ENCODE measurements at places on chromosomes 4 and X. TPM values are rescaled to one million over a fixed set of nuclear protein-coding genes. Genes with fewer than 3 reads are reported as not detected.

The GPC3 gene
- total RNA-seq: 0.82 TPM

The INTU gene
- total RNA-seq: 0.15 TPM

The PLK4 gene
- total RNA-seq: 34.7 TPM

The NKX3-2 gene
- total RNA-seq: not detected

The C4orf51 gene
- not detected for total RNA-seq

The GPR173 gene
- 0.10 TPM for total RNA-seq

The NLGN4X gene
- 0.21 TPM for total RNA-seq

The AFF2 gene
- total RNA-seq: not detected

GRCh38 chr4:110480031-110480549 lies 4.1 kb downstream of the ENPEP start:
- peaks cover 13% of the 10 kb centered on the region for H3K4me1 ChIP-seq
- H3K4me3 ChIP-seq: no peak overlapping the region
- H3K36me3 ChIP-seq: no peaks in the 10 kb centered on the region
- H3K27ac ChIP-seq: no peak overlapping the region
- no peak for DNase-seq

GRCh38 chr4:101156619-101157310 lies 190.6 kb downstream of the PPP3CA start:
- no peaks in the 10 kb centered on the region for H3K36me3 ChIP-seq
- no peak overlapping the region for H3K27ac ChIP-seq
- no peak for DNase-seq
- no peak overlapping the region for H3K4me3 ChIP-seq

DNA sequence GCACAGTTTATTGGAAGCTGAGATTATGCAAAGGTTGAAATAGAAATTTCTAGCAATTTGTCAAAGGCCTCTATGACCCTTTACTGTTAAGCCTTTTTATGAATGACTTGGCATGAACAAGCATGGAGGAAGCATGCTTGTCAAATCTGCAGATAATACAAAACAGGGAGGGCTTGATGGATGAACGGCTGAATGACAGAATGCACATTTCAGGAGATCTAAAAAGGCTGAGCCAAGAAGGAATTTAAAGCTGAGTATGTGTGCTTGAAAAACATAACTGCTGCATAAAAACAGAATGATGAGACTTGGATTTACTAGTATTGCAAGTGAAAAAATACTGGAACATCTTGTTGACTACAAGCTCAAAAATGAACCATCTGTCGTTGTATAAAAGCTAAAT lies 29.0 kb upstream of the UBE2K start:
- H3K36me3 ChIP-seq: no peaks in the 10 kb centered on the region
- H3K4me3 ChIP-seq: no peak overlapping the region
- no peaks in the 10 kb centered on the region for H3K27me3 ChIP-seq
- H3K27ac ChIP-seq: no peak overlapping the region

GRCh38 chr4:168900080-168900479 lies 110.0 kb downstream of the CBR4 start:
- no peaks in the 10 kb centered on the region for H3K36me3 ChIP-seq
- H3K4me3 ChIP-seq: no peak overlapping the region
- H3K4me1 ChIP-seq: no peaks in the 10 kb centered on the region

DNA sequence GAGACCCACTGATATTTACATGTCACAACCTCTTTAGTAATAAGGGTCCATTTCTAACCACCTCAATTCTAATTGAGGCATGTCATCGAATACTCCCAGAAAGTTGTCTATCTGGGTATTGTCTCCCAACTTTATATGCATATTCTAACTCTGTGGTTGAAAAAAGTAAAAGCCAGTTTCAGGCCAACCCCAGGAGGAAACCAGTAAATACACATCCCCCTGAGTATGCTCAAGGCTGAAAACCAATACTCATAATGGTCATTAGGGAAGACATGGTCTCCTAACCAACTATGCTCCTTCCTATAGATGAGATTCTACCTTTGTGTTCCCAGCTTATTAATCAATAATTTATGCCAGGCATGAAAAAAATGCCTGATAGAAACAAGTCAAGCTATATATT lies 96.6 kb downstream of the SH3KBP1 start:
- no peaks in the 10 kb centered on the region for H3K36me3 ChIP-seq
- no peak for DNase-seq
- no peak overlapping the region for H3K4me3 ChIP-seq
- no peaks in the 10 kb centered on the region for H3K27me3 ChIP-seq
- peaks cover 17% of the 10 kb centered on the region for H3K4me1 ChIP-seq

DNA sequence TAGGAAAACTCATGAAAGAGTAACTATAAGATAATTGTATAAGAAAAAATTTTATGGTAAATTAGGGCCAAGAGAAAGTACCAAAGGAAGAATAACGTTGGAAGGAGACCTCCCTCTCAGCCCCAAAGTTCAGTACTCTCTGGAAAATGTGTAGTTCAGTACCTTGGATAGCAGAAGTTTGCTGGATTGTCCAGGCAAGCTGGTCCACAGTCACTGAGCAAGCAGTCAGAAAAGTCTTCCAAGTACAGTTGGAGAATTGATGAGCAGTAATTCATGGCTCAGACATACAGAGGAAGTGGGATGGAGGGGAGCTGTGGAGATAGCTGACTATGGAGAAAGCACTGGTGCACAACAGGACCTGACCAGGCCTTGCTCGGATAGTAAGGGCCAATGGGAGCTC lies 598.2 kb upstream of the NDST4 start:
- H3K27ac ChIP-seq: no peak overlapping the region
- H3K4me3 ChIP-seq: no peak overlapping the region
- no peak for DNase-seq
- no peaks in the 10 kb centered on the region for H3K36me3 ChIP-seq
- no peaks in the 10 kb centered on the region for H3K4me1 ChIP-seq

DNA sequence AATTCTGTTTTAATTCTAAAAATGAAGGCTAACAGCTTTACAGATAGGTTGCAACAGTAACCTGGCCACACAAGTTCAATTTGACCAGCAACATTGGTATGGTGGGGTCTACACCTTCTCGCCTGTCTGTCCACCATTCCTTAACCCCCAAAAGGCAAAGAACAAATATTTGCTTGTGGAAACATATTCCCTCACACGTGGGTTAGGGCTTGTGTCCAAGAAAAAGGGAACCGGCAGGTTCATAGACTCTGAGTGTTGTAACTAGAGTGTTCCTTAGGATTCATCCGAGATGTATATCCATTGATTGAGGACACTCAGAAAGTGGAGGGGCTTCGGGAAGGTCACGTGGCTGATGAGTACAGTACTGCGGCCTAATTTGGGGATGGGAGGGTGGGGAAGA lies 54.1 kb downstream of the C4orf51 start:
- H3K27me3 ChIP-seq: no peaks in the 10 kb centered on the region
- DNase-seq: no peak
- no peaks in the 10 kb centered on the region for H3K36me3 ChIP-seq

GRCh38 chrX:68647156-68647957 lies at the start of gene STARD8:
Gene STARD8, plus strand, starts transcription at chrX:68647666. Its CDS starts 217 bp downstream, at chrX:68647883.
- no peaks in the 10 kb centered on the region for H3K4me1 ChIP-seq
- H3K27me3 ChIP-seq: no peaks in the 10 kb centered on the region
- H3K4me3 ChIP-seq: no peak within 1 kb of the TSS
- H3K27ac ChIP-seq: no peak within 1 kb of the TSS

GRCh38 chrX:2767631-2768455 lies 16.0 kb downstream of the XG start:
- H3K4me1 ChIP-seq: no peaks in the 10 kb centered on the region
- H3K27me3 ChIP-seq: no peaks in the 10 kb centered on the region
- no peak overlapping the region for H3K4me3 ChIP-seq
- DNase-seq: no peak

- no peak overlapping the region for H3K27ac ChIP-seq
- H3K27me3 ChIP-seq: no peaks in the 10 kb centered on the region
- no peaks in the 10 kb centered on the region for H3K4me1 ChIP-seq
Measured at GRCh38 chrX:9871701-9872268, 85.6 kb downstream of the SHROOM2 start.

GRCh38 chr4:85966373-85966772 lies 393.5 kb downstream of the MAPK10 start:
- no peak overlapping the region for H3K27ac ChIP-seq
- H3K4me1 ChIP-seq: no peaks in the 10 kb centered on the region
- H3K4me3 ChIP-seq: no peak overlapping the region
- no peak for DNase-seq
- no peaks in the 10 kb centered on the region for H3K36me3 ChIP-seq
- H3K27me3 ChIP-seq: no peaks in the 10 kb centered on the region

DNA sequence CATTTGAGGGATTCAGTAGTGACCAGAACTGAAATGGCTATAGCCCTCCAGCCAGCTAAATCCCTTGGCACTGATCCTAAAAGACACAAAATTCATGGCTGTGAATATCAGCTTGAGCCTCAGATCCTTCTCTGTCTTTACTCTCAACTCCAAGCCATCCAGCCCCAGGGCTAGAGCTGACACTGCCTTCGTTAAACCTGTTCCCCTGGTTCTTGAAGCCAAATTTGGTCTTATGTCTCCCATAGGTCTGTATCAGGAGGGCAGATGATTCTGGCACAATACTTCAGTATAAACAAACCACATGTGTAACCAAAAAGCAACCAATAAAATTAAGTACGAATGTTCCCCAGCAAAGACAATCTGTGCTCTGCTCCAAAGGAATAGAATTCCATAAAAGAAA lies 78.0 kb downstream of the ANOS1 start:
- H3K4me3 ChIP-seq: no peak overlapping the region
- no peak for DNase-seq
- H3K4me1 ChIP-seq: no peaks in the 10 kb centered on the region
- no peak overlapping the region for H3K27ac ChIP-seq
- no peaks in the 10 kb centered on the region for H3K36me3 ChIP-seq
- no peaks in the 10 kb centered on the region for H3K27me3 ChIP-seq

- H3K27me3 ChIP-seq: no peaks in the 10 kb centered on the region
- H3K36me3 ChIP-seq: no peaks in the 10 kb centered on the region
- H3K27ac ChIP-seq: no peak overlapping the region
- no peaks in the 10 kb centered on the region for H3K4me1 ChIP-seq
- H3K4me3 ChIP-seq: no peak overlapping the region
- no peak for DNase-seq
Measured at GRCh38 chr4:8817813-8818062, 53.9 kb downstream of the HMX1 start.

GRCh38 chrX:39440799-39441284 lies 639.6 kb downstream of the MID1IP1 start:
- H3K27me3 ChIP-seq: no peaks in the 10 kb centered on the region
- H3K36me3 ChIP-seq: no peaks in the 10 kb centered on the region
- no peak for DNase-seq
- H3K4me1 ChIP-seq: peaks cover 16% of the 10 kb centered on the region

DNA sequence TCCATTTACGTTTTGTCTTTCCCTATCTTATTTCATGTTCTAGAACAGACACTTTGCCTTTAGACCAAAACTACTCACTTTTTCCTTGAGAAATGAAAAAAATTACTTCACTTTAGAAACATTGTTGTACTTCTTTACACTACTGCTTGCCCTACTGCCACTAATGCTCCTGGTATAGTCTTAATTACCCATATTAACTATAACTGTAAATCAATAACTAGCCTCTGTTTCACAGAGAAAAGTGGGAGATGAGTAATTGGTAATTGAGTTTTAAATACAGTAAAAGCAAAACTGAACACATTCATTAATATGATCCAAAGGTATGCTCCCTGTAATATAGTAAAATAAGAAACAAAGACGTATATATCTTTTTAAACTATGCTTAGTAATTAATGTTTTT lies 111.1 kb upstream of the JADE1 start:
- H3K27me3 ChIP-seq: no peaks in the 10 kb centered on the region
- H3K27ac ChIP-seq: no peak overlapping the region
- DNase-seq: no peak
- H3K36me3 ChIP-seq: no peaks in the 10 kb centered on the region
- H3K4me3 ChIP-seq: no peak overlapping the region
- H3K4me1 ChIP-seq: no peaks in the 10 kb centered on the region

DNA sequence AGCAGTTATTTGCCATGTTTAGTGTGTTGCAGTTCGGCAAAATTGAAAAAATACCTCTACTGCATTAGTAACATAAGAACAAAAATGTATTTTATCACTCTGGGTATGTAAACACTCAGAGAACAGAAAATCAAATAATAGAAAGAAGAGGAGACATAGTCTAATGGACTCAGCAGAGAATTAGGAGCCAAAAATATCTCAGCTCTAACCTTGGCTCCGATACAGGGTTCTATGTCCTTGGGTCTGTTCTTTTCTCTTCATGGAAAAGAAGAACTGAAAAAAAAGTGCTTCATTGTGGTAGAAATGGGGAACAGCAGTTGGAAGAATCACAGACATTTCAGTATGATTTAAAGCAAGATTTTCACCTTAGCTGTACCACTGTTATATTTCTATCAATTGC lies 240.5 kb upstream of the CXXC4 start:
- no peak overlapping the region for H3K27ac ChIP-seq
- no peaks in the 10 kb centered on the region for H3K27me3 ChIP-seq
- no peak overlapping the region for H3K4me3 ChIP-seq
- H3K4me1 ChIP-seq: no peaks in the 10 kb centered on the region
- no peak for DNase-seq
- H3K36me3 ChIP-seq: no peaks in the 10 kb centered on the region

DNA sequence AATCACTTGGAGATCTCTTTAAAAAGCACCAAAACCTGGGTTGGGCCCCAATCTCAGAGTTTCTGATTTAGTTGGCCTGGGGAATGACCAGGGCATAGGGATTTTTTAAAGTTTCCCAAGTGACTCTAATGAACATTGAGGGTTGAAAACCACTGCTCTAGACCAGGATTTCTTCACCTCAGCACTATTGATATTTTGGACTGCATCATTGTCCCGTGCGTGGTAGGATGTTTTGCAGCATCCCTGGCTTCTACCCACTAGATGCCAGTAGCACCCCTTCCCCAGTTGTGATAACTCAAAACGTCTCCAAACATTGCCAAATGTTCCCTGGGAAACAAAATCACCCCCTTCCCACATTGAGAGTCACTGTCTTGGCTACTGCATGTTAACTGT lies 61.8 kb downstream of the ATXN3L start:
- no peaks in the 10 kb centered on the region for H3K36me3 ChIP-seq
- H3K27me3 ChIP-seq: no peaks in the 10 kb centered on the region
- H3K4me3 ChIP-seq: no peak overlapping the region

DNA sequence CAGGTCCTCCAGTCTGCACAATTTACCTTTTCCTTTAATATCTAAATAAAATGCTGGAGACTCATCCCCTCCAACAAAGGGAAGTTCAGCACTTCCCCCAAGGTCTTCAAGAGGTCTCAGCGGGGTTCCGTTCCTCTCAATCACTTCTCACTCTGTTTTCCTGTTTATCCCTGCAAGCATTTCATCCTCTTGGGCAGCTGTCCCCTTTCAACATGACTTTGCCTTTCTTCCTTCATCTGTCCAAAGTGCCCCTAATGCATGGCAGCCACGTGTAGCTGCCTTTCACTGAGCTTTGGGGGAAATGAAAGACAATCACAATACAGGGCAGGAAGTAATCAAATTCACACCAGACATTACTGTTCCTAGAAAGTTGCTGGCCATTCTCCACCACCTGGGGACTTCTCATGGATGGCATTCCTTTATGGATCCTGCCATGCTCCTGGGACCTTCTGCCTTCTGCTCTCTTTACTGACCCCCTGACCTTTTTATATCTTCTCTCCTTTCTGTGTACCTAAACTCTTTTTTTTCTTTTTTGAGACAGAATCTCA lies 79.7 kb upstream of the USP9X start:
- H3K27me3 ChIP-seq: no peaks in the 10 kb centered on the region
- H3K4me3 ChIP-seq: no peak overlapping the region
- no peak for DNase-seq
- H3K4me1 ChIP-seq: no peaks in the 10 kb centered on the region
- no peak overlapping the region for H3K27ac ChIP-seq

GRCh38 chr4:137980641-137981040 lies 261.5 kb downstream of the SLC7A11 start:
- no peaks in the 10 kb centered on the region for H3K4me1 ChIP-seq
- no peak for DNase-seq
- no peaks in the 10 kb centered on the region for H3K36me3 ChIP-seq

GRCh38 chr4:181566490-181566889 lies 676.7 kb upstream of the TENM3 start:
- no peaks in the 10 kb centered on the region for H3K4me1 ChIP-seq
- H3K27me3 ChIP-seq: no peaks in the 10 kb centered on the region
- DNase-seq: no peak
- no peak overlapping the region for H3K4me3 ChIP-seq
- H3K36me3 ChIP-seq: no peaks in the 10 kb centered on the region

Measured in GM12878 (cell line).